Stimulated activated CD8-positive, alpha-beta memory T cell treated with anti-CD3 and anti-CD28 coated beads, Interleukin-4, amount 100 ng/mL, for 4 hours (primary cell): ENCODE measurements at places on chromosomes 16 and 17.

- DNase-seq, result no peak
These were observed 14.7 kb upstream of the SLX4 start for GRCh38 chr16:3625911-3626732.

- DNase-seq, result no peak
These were observed 56.3 kb downstream of the SEC14L1 start for GRCh38 chr17:77197115-77197514.

GRCh38 chr16:11093572-11094074 lies 149.3 kb downstream of the CLEC16A start:
- DNase-seq, result no peak

- no peak for DNase-seq
These were observed 50.0 kb downstream of the RMI2 start for GRCh38 chr16:11395008-11395948.

DNA sequence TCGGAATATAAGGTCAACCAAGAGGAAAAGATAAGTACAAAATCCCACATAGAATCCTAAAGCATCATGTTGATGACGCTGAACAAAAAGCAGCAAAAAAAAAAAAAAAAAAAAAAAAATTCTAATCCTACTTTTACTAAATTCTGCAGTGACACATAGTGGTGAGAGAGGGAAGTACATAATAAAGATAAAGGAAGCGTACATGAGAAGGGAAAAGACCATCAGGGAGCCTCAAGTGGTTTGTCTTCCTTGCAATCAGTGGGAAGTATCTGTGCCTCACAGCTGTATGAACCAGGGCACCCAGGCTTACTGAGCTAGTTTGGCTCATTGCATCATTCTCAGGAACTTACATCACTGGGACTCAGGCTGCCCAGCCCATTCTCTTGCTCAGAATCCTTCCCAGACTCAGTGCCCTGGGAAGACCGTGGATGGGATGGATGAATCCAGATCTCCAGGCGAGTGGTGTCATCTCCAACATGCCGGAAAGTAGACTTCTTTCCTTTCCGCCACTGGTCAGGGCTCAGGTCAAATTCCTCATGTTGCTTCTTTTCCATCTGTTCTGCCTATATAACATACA lies 21.2 kb downstream of the SMG6 start:
- DNase-seq, result no peak

DNA sequence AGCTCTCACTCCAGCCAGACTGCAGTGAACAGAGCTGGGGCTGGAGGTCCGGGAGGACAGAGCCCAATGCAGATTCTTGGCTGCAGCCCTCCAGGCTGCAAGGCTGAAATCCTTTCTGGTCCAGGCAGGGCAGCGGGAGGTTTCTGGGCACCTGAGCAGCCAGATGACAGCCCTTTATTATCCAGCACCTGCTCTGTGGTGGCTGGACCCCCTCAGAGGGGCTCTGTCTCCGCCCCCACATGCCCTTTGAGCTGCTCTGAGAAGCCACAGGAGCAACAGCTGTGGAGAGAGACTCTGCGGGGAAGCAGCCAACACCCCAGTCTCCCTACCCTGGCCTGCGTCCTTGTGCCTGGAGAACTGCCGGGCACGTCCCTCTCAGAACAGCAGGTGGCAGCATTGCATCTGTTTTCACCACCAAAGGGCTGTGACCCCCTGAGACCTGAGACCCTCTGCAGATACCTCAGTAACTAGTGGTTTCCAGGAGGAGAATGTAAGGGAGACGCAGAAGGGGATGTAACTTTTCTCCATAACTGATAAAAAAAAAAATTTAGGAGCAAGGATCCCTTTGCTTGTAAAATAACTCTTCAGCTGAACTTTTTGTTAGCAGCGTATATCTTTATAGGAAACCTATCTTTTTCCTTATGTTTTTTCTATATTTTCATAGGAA lies 3.7 kb upstream of the CNP start:
- peak; percentile 32 for DNase-seq
